Fibroblast of skin of left biceps (primary cell): ENCODE measurements at places on chromosomes 4 and X.

DNA sequence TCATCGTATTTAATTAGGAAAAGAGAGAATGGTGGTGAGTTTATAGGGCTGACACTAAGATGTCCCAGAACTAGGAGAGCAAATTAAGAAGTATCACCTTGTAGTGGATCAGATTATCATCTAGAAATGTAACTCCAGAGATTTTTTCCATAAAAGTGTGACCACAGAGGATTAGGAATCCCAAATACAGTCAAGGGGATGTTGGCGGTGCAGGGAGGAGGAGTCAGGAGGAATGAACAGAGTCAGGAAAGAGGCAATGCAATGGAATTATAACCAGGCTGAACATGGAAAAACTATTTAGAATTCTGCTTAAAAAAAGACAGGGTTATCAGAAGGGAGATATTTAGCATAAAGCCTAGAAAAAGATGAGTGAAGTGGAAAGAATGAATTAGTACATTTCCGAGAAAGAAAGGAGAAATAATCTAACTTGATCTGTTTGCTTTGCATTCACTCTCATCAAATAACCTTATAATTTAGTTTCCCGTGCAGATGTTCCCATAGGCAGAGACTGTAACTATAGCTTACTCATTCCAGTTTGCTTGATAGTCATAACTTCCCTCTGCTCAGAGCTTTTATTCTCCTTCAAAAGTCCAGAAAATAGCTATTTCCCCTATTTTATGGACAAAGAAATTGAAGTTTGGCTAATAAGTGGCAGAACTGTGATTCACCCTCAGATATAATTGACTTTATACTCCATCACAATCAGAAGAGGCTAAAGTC, 56.4 kb downstream of the SCFD2 start:
- no peak for DNase-seq

DNA sequence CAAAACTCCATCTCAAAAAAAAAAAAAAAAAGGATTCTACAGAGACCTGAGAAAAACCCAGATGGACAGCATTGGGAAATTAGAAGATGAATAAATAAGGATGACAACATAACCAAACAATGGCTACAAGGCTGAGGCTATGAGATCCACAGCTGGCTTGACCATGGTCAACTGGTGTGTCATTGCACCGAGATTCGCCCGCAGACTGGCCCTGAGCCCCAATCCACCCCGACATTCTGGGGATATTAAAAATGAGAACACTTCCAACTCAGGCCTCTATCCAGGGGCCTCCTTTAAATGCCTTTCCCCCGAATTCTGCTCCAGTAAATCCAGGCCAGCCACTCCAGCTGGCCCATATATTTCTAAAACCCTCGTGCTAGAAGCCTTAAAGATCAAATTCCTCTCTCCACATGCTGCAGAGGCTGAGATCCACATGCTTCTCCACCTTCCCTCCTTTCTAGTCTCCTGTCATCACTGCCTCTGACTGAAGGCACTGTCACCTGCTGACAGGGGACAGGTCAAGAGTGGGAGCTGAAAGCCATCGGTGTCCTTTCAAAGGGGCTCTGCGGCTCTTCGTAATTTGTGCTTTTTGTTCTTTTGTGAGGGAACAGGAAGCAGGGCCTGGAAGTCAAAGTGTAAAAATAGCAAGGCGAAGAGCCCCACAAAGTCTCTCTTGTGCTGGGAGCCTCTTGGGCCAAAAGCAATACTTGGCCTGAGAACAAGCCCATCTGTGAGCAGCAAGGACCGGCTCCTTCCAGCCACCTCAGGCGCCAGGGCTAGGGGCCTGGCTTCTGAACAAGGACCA, 203.7 kb downstream of the NSUN7 start:
- no peak for DNase-seq

- no peak for DNase-seq
Measured at GRCh38 chr4:56768316-56768715, 53.2 kb downstream of the SPINK2 start.

- no peak for DNase-seq
Measured at GRCh38 chr4:112120021-112120420, 25.2 kb upstream of the FAM241A start.

DNA sequence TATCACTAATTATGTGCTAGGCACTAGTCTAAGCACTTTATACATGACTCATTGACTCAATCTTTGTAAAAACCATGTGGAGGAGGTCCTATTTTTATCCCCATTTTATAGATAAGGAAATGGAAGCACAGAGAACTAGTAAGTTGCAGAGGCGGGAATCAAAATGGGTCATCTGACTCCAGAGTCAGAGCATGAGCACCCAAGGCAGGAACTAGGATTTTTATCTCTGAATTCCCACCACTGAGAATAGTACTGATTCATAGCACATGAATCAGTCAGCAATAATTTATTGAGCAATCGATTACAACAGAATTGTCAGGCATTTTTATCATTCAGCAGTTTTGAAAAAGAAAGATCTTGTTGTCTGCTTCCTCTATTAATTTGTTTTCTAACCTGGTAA, 19.3 kb downstream of the SCARB2 start:
- DNase-seq = peak; percentile 85

GRCh38 chrX:46180258-46180687, 364.9 kb downstream of the ZNF674 start:
- peak; percentile 78 for DNase-seq

DNA sequence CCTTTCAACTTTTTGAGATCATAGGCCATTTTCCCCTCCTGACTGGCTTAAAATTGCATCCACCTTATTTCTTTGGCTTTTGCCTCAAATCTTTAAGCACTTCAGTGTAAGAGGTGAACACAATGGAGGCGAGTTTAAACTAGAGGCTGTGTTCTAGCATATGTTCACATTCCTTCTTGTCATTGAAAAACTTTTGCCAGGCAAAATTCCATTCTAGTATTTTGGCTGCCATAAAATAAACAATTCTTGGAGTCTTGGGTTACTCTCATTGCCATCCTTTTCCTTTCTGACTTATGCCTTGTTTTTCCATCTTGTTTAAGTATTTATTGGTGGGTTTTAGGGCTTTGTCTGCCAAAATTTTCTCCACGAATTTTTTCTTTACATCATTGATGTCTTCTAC, 137.3 kb upstream of the ANXA10 start:
- no peak for DNase-seq

DNA sequence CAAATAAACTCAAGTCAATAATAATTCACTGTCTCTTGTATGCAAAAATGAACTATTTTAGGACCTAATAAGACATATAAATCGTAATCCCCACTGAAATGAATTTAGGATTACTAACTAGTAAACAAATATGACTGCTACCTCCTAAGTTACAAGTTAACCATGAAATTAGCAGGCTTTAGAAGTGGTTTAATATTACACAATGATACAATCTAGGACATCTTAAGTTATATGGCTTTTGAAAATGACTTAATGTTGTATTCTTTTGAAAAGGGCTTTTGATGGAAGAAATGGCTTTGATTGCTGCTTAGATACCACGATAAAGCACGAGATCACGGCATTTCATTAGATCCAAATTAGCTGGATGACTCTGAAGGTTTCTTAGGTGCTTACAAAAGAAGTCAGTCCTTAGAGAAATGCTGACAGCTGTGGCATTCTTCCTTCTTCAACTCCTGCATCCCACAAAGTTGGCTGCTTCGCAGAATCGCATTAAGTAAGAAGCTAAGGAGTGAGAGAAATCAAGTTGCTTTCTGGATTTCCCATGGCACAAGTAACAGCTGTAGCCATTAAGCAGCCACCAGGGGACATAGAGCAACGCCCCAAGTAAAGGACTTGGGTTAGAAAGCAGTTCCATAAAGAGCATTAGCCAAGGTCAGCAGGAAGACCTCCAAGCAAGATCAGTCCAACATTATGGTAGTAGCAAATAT, 6.9 kb downstream of the SLC10A7 start:
- DNase-seq = no peak

- no peak for DNase-seq
Measured at GRCh38 chr4:67634741-67635140, 66.2 kb downstream of the UBA6 start.

GRCh38 chr4:182513587-182514291, 270.5 kb downstream of the TENM3 start:
- no peak for DNase-seq

DNA sequence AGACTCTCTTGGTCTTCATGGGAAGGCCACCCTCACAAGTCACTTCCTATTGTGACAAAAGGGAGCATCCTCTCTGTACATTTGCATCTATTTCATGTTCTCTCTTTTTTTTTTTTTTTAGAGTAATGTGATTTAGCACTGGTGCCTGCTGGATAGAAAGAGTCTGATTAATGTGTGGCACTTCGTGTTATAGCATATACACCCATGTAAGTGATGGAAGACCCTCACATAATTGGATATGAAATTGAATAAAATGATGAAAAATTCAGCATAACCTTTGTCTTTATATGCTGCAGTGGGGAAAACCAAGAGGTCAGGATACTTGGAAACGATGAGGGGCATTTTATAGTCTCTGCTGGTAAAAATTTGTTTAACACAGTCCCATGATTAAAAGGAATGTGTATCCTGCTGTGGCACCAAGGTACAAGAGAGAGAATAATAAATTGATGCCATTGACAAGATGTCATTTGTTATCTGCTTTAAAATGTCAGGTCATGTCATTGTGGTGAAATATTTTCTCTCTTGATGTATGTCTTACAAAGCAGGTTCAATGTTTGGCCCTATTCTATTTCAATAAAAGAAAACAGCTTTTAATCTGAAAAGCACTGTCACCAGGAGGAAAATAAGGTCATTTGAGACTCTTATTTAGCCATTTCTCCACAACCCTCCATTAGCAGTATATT, 1115.4 kb downstream of the STPG2 start:
- DNase-seq = no peak

- no peak for DNase-seq
Measured at GRCh38 chrX:23374291-23374690, 39.6 kb downstream of the PTCHD1 start.

GRCh38 chrX:56813318-56813837, 84.3 kb downstream of the NBDY start:
- DNase-seq = no peak

- DNase-seq = no peak
Measured at GRCh38 chr4:77025643-77026321, 50.0 kb downstream of the CCNI start.

DNA sequence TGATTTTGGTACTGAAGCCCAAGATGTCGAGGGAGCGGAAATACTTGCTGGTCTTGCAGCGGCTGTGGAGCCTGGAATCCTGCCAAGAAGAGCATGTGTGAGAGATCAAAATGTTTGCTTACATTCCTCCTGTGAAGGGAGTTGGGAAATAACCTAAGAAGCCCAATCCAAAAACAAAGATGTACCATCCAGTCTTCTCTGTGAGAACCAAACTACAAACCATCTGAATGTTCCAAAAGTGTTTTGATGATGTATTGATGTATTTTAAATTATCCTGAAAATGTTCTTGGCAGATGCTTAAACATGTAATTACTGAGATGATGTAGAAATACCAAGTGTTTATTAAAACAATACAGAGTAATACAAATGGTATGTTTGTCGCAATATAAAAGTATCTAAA, 10.1 kb upstream of the ADH1A start:
- DNase-seq = peak; percentile 90

DNA sequence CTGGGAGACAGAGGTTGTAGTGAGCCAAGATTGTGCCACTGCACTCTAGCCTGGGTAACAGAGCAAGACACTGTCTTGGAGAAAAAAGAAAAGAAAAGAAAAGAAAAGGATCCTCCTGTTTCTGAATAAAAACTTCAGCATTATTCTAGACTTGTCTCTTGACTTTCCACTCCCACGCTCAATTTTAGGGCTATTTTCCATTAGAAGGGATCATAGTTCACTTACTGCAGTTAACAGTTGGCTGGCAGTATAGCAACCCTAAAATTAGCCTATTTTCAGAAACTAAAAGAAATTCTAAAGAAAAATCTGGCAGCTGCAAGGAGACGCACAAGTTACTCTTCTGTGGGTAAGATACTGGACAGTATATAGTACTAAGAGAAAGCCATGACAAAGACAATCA, 28.1 kb downstream of the THOC2 start:
- no peak for DNase-seq

- DNase-seq = no peak
Measured at GRCh38 chr4:180790471-180790870, 1452.7 kb upstream of the TENM3 start.

GRCh38 chrX:32024072-32024471, 952.2 kb upstream of the FTHL17 start:
- DNase-seq = no peak

- DNase-seq = no peak
Measured at GRCh38 chr4:31171362-31171761, 451.2 kb downstream of the PCDH7 start.

DNA sequence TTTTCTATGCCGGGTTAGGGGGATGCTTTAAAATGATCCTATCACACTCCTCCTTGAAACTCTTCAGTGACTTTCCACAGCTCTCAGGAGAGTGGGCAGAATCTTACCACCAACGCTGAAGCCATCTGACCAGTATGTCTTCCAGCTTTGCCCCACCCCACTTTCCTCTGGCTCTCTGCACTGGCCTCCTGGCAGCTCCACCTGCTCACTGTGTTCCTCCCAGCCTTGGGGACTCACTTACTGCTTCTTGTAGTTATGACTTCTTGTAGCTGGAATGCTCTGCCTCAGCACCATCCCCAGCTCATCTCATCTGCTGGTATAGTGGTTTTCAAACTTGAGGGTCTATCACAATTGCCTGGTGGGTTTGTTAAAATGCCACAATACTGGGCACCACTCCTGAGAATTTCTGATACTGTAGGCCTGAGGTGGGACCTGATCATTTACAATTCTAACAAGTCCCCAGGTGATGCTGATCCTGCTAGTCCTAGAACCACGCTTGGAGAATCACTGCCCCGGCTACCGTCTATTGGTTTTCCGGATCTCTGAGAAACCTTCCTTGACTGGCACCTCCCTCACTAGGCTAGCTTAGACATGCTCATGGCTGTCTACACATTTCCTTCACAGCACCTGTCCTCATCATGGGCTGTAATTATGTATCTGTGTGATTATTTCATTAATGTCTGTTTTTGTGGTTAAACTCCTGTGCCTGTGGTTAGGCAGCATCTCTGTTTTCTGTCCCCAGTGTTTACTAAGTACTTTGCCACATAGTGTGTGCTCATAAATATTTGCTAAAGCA, 152.2 kb downstream of the MGST2 start:
- no peak for DNase-seq

DNA sequence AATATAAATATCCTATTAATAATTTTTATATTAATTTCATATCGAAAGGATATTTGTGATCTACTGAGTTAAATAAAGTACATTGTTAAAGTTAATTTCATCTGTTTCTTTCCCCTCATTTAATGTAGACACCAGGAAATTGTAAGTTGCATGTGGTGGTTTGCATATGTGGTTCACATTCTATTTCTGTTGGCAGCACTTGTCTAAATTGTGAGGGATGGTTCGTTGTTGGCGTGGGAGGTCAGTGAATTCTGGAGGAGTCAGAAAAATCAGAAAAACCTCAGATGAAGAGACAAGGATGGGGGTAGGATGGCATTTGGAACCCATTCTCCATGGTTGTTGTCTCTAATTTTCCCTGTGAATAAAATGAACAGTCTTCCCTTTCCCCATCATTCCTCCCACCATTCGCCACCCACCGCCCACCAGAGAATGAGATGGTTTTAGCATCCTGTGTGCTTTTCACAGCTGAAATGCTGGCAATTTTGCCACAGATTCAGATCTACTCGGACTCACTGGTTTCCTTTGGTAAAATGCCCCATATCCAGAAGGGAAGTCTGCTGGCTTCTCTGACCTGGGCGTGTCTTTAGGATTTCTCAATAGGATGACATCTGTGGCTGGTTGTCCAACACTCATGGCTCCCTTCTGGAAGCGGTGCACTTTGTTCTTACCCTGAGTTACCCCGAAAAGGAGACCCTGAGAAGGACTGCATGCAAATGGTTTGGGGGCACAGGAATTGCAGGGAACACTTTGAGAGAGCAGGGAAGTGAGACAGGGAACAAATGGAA, 52.3 kb downstream of the LGI2 start:
- DNase-seq = no peak
